Stimulated activated CD8-positive, alpha-beta memory T cell treated with anti-CD3 and anti-CD28 coated beads, Interleukin-7, amount 100 ng/mL, for 1 hour (primary cell): ENCODE measurements at places on chromosomes 3 and 15.

DNA sequence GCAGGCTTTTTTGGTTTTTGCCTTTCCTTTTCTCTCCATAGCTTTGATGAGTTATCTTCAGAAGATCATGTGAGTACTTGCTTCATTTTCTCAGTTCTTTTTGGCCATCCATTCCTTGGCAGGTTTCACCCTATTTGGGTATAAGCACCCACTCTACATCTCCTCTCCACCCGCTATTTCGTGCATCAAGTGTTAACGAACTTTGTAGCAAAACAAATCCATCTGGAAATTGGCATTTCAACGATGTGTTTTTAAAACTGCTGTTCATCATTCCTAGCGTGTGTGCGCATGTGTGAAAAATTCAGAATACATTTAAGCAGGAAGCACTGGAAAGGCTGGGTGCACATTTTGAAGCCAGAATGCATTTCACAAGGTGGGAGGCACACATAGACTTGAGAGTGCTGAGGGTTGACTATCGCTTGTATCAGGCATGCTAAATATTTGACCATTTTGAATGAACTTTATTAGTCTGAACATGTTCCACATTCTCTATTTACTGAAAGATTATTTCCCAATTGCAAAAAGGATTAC lies 89.7 kb upstream of the FHIT start:
- DNase-seq: no peak

DNA sequence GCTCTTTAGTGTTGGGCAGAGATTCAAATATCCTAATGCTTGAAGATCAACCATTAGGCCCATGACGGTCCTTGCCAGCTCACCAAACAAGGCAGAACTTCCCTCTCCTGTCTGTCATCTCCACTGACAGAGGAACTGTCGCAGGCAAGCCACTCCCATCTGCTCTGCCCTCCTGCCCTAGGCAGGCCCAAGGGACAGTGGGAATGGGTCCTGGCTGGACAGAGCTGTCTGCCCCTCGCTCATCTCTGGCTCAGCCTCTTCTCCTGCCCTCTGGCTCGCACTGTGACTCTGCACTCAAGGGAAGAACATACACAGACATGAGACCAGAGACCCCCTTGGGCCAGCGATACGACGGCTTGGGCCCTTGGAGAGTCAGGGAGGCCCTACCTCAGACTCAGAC lies 7.6 kb upstream of the MUSTN1 start:
- DNase-seq: no peak

DNA sequence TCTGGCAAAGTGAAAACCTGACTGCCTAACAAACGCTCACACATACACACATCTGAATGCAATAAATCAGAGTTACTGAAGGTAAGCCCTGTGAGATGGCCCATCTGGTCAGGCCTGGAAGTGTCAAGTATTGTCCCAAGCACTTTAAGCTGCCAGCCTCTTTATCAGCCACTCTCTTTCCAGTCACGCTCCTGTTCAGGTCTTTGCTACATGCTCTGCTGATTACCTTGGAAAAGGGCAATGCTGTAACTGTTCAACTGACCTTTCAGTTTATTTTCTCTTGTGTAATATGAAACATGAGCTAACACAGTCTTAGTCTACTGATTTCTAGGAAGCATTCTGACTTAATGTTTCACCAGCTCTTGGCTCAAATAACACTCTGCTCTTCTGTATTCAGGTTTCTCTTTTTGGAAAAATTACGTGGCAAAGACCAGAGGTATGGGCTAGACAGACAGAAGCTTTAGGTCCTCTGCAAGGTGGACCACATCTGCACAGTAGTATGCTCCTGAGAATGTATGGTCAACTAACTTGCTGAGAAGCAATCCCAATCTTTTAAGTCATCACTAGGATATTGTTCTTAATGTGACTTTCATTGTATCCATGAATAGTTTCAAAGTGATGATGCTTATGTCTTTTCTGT lies 44.5 kb downstream of the GBE1 start:
- no peak for DNase-seq

- DNase-seq: no peak
Measured at GRCh38 chr3:47128137-47128536, 35.8 kb downstream of the SETD2 start.

DNA sequence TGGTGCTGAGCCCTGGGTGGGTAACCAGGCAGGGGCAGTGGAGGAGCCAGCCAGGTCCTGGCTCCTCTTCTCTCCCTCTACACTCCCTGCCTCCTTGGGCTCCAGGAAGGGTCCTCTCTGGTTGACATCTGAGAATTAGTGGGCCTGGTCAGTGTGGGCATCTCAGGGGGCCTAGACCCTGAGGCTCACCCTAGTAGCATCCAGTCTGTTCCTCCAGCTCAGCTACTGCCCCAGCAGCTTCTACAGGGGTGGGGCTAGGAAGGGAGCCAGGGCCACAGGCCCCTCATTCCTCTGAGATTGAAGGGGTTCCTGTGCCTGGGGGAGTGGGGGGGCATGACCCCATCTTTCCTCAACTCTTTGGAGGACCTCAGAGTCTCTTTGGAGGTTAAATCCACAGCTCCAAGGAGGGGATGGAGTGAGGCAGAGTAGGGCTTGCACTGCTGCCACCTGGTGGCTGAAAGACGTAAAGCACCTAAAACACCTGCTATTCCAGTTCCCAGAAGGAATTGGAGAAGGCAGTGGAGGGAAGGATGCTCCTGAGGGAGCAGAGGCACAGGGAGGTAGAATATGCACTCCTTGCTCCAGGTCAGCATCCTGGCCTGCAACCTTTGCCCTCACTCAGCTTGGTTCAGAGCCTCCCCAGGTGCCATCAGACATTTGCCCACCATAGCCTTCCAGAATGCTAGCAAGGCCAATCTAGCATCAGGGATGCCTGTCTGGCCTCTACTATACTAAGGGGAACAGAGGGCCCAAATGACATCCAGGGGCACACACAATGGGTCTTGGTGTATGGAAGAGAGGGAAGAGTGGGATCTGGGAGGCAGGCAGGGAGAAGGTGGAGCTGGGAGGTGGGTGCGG lies 25.1 kb downstream of the C3orf18 start:
- DNase-seq: peak; percentile 25

DNA sequence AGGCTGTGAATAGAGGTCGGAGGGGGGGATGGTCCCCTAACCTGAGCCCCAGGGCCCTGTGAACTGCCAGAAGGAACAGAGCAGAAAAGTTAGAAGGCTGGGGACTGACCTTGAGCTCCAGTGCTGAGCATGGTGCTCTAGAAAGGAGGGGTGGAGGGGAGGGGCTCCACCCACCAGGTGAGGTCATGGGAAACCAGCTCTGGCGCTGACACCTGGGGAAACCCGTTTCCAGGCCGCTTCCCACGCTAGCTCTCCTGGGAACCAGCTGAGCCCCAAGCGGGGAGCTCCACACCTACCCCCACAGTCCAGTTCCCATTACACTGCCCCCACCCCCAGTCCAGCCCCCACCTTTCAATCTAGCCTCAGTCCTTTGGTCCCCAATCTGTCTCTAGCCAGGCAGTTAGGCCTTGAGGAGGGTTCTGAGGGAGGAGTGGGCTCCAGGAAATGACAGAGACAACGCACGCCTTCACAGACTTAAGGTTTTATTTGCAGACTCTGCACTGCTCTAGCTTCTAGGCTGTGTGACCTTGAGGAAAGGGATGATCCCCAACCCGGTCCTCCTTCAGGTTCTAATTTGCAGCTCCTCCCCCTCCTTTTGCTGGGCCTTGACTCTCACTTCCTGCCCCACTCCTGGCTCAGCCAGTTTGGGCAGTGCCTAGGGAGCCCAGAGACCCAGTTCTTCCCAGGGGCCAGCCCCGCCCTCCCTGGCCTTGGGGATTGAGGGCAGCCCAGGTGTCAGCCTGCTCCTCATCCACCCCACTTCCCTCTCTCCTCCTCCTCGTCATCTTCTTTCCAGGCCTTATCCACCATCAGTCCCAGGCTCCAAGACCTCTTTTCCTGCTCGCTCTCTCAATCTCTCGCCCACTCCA lies 2.1 kb downstream of the RHOV start:
- no peak for DNase-seq

DNA sequence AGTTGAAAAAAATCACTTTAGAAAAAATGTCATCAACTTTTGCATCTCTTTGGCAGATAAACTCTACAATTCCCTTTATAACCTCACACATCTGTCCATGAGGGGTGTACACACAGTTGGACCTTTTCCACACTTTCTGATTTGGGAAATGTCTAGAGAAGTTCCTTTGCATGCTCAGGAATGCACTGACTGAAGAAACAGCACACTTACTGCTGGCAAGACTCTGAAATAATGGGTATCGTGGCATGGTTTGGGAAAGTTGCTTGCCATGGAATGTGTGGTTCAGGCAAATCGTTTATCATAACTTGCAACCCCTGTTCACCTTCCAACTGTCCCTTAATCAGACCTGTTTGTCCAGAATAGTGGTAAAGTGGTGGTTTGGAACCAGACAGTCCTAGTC lies 135.3 kb upstream of the TGFBR2 start:
- no peak for DNase-seq

GRCh38 chr3:30078736-30079135 lies 527.7 kb upstream of the TGFBR2 start:
- no peak for DNase-seq

DNA sequence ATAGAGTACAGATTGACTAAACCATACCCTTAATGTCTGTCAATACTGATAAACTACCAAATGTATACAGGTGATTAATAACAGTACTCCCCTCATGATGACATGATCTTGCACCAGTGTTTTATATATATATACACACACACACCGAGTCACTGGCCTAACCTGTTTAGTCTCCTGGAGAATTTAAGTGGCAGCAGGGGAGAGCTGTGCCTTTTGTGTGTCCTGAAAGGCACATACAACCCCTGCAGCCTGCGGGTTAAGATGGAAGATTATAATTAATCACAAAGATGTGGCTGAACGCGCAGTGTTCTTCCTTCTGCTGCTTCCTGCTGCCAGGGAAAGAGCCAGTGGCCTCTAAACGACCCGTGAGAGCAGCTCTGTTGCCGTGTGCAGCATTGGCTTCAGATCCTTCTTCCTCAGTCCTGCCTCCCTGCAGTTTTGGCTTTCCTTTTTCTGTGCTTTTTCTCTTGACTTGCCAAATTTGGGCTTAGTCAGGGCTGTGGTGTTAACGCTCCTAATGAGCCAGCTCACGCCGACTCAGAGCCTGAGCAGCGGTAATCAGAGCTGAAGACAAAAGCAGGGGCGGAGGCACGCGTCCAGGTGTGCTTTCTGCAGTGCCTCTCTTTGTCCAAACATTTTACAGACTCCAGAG lies 42.5 kb upstream of the UBE3A start:
- DNase-seq: no peak

GRCh38 chr3:125367403-125368230 lies 7.5 kb downstream of the ZNF148 start:
- no peak for DNase-seq

DNA sequence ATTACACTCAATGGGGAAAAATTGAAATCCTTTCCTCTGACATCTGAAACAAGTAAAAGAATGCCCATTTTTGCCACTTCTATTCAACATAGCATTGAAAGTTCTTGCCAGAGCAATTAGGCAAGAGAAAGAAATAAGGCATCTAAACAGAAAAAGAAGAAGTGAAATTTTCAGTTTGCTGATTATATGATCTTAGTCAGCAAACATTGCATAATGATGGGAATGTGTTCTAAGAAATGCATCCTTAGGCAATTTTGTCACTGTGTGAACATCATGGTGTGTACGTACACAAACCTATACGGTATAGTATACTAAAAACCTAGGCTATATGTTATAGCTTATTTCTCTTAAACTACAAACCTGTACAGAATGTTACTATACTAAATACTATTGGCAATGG lies 278.0 kb downstream of the CGGBP1 start:
- DNase-seq: no peak

DNA sequence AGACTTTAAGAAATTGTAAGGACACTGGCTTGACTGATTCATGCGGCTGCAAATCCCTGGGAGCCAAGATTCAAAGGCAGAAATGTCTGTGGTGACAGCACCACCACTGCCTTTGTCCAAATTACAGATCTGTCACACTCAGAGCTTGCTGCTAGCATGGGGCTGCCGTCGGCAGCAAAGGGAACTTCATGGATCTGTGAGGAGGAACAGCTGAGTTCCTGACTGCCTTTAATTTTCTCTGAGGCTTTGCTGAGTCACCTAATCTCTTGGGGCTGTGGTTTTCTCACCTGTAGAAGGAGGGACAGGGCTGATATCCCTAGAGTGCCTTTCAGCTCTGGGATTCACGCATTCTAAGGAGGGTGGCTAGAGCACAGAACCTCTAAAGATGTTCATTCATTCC lies 4.1 kb upstream of the PAK6 start:
- DNase-seq: no peak

GRCh38 chr15:51286816-51287215 lies 51.6 kb downstream of the CYP19A1 start:
- no peak for DNase-seq

GRCh38 chr15:51401872-51402517 lies 60.5 kb downstream of the GLDN start:
- DNase-seq: no peak

DNA sequence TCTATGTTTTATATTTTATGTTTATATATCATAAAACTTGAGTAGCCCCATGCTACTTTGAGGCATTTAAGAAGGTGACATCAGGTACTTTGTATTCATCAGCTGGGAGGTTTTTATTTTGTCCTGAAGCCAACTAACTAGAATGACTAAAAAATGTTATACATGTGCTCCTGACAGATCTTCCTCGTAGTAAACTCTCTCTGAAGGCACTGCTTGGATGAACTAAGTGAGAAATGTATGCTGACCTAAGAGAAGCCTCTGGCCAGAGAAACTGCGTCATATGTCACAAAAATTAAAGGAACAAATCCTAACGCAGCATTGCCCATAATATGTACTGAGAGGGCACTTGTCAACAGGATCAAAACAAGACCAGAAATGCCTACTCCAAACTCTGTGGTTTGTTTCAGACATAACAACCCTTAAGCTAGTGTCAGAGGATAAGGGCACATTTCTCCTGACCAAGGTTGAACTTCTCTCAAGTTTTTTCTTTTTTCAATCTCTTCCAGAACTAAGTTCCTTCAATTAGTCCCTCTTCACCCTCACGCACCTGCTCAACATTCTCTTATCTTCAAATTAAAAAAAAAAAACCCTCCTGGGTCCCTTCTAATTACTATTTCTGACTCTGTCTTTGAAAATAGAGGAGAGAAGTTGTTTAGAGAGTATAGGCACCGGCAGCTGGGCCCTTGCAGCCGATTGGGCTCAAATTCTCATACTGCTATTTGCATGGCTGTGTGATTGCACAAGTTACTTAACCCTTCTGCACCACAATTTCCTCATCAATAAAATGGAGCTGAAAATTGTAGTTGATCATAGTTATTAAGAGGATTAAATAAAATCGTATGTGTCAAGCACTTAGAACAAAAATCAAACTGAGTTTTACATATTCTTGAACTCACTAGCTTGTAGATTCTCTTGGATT lies 159.0 kb downstream of the FRMD5 start:
- no peak for DNase-seq

- no peak for DNase-seq
Measured at GRCh38 chr15:71659730-71660067, 150.7 kb upstream of the NR2E3 start.

DNA sequence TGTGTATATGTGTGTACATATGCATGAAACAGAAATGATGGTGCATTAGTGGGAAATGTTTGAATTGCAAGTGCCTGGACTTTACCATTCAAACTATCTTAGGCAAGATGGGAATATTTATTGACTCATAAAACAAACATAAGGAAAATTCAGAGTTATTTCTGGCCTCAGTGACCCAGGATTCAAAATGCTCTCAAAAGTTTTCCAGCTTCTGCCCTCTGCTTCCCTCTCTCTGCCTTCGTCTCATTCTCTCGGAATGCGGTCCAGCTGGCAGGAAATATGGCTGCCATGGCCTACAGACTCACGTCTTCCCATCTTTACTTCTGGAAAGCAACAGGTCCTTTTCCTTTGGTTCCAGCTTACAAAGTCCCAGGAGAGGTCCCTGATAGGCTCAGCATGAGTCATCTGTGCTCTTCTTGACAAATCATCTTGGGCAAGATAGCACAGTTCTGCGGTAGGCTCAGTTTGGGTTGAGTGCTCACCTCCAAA lies 8.7 kb upstream of the ZNF774 start:
- no peak for DNase-seq
